Tibial artery (tissue), 4 donors: ENCODE measurements at places on chromosomes 7 and 10.

- no peak for DNase-seq
Measured at GRCh38 chr7:42095791-42096190, 141.2 kb downstream of the GLI3 start.

DNA sequence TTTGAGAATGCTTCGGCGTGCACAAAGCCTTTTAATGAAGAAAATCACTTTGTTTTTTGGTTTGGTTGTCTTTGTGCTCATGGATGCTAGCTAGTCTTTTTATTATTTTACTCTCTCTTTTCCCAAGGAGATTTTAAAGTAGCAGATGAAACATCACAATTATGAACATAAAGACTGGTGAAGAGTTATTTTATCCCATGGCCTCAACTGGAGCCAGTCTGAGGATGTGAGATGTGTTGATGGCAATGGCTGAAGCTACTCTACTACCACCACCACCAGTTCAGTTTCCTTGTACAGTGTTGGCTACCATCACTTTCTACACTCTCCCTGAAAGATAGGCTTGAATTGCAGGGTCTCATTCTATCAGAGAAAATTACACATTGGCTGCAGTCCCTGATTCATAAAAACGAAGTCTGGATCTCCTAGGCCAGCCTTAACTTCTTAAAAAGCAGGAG lies 494 bp upstream of the HERC4 start:
- no peak for DNase-seq

GRCh38 chr10:45155784-45156183 lies 155.1 kb downstream of the ZNF22 start:
- DNase-seq = no peak

DNA sequence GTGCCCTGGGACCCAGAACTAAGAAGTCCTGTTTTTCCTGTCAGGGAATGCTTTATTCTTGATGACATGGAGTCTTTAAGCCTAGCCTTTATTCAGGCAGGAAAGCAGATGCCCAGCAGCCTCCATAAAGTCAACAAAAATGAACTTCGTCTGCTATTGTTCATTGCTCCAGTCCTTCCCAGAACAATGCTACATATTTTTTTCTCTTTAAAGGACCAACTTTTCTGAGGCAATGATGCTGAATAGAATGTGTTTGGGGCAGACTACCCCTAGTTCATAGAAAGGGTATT lies 47.6 kb upstream of the PDCD4 start:
- DNase-seq = no peak

GRCh38 chr7:45203936-45204445 lies 46.4 kb downstream of the RAMP3 start:
- DNase-seq = no peak

DNA sequence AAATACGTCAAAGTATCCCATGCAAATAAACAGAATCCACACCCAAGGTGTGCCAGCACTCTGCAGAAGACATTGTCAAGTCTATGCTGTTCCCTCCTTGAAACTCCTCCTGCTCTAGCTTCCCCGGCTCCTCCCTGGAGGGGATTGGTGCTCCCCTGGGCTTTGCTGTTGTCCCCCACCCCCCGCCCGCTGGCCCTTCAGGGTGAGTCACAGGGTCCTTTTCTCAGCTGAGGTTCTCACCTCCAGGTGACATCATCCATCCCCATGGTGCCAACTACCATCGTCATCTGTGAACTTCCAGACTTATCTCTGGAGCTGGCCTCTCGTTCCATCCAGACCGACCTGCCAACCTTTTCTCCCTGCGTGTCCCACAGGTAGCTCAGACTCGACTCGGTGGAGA lies 77.0 kb downstream of the ITIH5 start:
- DNase-seq = no peak
